ENCODE measurements at places on chromosomes 16 and 17.

- no peak for DNase-seq
These were observed 23.0 kb downstream of the USP6 start for GRCh38 chr17:5138616-5139457.

GRCh38 chr16:72199761-72200337 is 27.9 kb upstream of the PMFBP1 start:
- no peak for DNase-seq

GRCh38 chr17:30534298-30534697 is 57.1 kb downstream of the GOSR1 start:
- DNase-seq = no peak

- DNase-seq = no peak
These were observed 13.9 kb downstream of the LRRC37B start for GRCh38 chr17:32020943-32021614.

- no peak for DNase-seq
These were observed 76.9 kb upstream of the PSMD7 start for GRCh38 chr16:74219706-74220105.

- DNase-seq = no peak
These were observed 7.1 kb upstream of the FTSJ3 start for GRCh38 chr17:63834431-63835166.

- DNase-seq = no peak
These were observed 5.4 kb upstream of the SLC12A3 start for GRCh38 chr16:56859636-56860035.

DNA sequence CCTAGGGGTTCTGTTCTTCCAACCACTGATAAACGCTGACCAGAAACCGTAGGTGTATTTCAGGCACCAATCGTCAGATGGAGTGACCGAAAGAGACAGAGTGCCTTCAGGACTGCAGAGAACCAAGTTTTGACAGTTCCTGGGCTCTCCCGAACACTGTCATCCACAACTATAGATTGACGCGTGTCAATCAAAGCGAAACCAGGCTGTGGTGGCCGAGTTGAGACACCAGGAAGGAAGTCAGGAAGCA is 11.9 kb upstream of the AURKB start:
- DNase-seq = no peak

DNA sequence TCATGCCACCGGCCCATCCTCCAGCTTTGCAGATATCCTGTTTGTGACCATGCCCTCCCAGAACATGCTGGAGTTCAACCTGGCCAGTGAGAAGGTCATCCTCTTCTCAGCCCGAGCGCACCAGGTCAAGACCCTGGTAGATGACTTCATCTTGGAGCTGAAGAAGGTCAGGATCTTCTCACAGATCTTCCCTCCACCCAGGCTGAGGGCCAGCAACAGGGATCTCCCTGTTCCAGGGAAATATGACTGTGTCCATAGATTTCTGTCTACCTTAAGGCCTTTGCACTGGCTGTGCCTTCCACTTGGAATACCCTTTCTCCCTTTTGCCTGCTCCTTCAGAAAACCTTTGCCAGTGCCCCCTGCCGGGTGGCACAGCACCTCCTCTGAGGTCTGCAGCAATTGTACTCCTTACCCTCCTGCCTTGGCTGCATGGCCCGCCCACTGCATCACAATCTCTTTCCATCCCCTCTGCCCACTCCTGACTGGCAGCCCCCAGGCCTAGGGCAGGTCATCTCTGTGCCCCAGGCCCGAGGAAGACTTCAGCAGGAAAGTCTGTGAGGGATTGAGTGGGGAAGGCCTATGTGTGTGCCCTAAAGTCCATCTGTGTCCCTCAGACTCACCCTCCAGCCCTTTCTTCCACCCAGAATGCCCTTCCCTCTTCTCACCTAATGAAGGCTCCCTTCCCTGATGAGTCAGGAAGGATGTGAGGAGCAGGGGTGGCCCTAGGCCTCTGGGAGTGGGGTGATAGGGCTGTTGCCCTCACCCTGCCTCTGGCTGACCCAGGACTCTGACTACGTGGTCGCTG is 27.3 kb upstream of the ALKBH5 start:
- DNase-seq = no peak

DNA sequence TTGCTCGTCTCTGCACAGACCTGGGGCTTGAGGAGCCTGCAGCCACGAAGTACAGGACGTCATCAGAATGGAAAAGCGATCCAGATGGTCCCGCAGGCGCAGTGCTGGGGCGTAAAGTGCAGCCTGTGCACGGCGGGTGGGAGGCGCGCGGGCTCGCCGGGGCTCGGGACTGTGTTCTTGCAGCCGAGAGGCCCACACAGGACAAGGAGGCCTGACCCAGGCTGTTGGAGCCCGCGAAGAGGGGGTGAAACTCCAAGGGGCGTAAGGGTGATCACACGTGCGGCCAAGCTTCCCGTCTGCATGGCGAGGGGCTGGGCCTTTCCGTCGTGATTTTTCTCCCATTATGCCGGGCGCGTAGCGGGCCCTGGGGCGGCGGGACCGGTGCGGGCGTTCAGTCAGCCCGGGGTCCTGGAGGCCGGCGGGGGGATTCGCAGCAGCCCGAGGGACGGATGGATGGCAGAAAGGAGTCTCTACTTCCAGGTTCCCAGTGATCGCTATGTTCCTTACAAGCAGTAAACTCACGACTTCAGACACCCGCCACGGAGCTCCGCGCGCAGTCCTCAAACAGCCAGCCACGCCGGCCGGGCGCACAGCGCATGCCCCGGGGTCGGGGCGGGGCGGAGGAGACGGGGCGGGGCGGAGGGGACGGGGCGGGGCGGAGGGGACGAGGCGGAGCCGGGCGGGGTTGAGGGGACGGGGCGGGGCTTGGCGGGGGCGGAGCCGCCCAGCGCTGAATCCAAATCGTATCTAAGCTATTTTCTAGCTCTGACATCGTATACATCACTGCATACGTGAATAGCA is 141.0 kb upstream of the KCNJ18 start:
- peak; percentile 15 for DNase-seq

DNA sequence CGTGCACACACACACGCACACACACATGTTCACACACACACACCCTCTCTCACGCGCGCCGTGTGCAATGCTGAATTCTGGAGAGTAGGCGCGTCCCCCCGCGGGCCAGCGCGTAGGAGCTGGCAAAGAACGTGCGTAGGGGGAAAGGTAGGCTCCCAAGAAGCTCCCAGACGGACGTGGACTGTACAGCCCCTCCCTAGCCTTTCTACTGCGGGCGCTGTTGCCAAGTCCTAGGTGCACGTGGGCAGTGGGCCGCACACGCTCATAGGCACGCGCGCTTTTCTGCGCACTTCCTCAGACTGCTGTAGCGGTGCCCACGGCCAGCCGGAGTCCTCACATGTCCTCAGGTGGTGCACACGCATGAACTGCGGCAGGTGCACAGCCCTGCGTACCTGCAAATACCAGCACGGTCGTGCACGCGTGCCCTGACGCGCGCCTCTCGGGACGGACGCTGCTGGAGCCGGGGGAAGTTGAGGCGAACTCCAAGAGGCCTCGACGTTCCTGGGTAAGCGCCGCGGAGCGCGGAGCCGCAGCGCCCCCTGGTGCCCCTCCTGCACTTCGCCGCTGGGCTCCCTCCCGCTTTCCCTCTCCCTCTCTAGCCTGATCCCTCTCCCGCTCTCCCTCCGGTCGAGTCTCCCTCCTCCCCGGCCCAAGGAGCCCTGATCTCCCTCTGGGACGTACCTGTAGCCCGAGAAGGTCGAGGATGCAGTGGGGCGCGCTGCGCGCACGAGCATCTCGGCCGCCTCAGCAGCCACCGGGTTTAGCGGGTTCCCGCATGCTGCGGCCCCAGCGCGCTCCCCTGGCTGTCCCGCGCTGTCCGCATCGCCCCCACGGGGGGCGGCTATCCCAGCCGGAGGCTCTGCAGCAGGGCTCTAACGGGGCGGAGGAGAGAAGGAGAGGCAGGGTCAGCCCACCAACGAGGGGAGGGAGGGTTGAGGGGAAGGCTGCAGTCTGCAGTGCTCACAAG is 749 bp downstream of the GRIN2A start:
- no peak for DNase-seq
